Anterior cingulate cortex (tissue), 58 donors: ENCODE measurements at places on chromosomes 5 and 9.

DNA sequence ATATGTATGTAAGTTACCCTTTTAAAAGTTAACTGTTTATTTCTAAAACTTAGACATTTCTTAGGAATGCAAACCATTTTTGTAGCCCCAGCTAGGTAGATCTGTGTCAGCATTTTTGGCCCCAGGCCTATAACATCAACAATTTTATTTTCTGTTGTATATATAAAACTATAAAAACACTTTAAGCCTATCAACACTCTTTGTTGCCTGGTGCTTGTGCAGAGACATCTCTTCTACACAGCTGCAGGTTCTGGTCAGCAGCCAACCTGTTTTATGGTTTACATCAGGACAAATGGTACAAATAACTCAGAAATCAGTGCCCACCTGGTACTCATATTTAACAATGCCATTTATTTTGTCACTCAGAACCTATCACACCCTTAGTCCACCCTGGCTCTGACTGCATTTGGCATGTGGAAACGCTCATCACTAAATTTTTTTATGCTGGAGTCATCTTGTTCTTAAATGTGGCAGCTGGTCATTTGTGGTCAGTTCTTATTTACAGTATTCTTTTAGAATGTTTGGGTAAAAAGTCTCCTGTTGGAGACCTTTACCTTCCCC lies 173.4 kb downstream of the DNAH5 start:
- no peak for DNase-seq

- DNase-seq, result no peak
Observed at GRCh38 chr9:72597181-72597517, 75.7 kb downstream of the TMC1 start.

DNA sequence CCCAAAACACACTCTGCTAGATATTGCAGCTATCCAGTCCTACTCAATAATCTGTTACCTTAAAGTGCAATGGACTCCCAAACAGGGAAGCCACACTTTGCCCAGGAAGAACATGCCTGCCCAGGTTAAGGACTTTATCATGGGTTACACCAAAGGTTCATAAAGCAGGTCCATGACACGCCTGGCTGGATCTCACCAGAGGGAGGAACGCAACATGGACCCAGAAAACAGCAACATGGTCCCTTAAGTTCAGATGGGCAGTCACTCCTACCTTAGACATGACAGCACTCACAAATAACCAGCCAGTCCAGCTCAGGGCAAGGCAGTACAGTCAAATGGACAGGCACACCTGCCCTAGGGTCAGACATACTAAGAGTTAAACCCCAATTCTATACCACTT lies 3.8 kb downstream of the P4HA2 start:
- DNase-seq, result no peak

DNA sequence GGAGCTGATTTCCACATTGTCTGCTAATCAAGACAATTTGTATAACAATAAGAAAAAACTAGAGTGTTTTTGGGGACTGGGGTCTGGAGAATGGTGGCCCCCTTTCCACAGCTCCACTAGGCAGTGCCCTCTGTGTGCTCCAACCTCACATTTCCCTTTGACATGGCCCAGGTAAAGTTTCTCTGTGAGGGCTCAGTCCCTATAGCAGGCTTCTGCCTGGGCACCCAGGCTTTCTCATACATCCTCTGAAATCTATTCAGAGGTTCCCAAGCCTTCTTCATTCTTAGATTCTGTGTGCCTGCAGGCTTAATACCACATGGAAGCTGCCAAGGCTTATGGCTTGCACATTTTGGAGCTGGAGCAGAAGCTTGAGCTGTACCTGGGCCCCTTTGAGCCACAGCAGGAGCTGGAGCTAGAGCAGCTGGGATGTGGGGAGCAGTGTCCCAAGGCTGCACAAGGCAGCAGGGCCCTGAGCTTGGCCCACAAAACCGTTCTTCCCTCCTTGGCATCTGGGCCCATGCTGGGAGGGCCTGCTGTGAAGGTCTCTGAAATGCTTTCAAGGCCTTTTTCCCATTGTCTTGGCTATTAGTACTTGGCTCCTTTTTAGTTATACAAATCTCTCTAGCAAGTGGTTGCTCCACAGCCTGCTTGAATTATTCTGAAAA lies 49.1 kb upstream of the VPS13A start:
- DNase-seq, result no peak

DNA sequence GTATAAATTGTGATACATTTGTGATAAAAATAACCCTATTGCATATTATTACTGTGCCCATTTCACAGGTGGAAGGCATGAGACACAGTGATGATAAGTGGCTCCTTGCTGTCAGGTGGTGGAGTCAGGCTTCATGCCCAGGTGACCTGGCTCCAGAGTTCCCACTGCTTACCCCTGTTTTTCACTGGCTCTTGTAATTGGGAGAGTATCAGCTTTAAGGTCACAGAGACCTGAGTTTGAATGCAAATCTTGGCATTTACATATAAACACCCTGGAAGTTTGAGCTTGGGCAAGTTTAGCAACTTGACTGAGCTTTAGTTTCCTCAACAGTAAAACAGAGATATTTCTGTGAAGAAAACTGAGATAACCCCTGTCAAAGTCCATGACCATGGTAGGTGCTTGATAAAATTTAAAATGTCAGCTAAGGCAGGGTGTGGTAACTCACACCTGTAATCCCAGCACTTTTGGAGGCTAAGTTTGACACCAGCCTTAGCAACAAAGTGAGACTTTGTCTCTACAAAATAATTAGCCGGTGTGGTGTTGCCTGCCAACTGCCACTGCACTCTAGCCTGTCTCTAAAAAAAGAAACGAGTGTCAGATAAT lies 29.2 kb downstream of the MAT2B start:
- DNase-seq, result no peak

DNA sequence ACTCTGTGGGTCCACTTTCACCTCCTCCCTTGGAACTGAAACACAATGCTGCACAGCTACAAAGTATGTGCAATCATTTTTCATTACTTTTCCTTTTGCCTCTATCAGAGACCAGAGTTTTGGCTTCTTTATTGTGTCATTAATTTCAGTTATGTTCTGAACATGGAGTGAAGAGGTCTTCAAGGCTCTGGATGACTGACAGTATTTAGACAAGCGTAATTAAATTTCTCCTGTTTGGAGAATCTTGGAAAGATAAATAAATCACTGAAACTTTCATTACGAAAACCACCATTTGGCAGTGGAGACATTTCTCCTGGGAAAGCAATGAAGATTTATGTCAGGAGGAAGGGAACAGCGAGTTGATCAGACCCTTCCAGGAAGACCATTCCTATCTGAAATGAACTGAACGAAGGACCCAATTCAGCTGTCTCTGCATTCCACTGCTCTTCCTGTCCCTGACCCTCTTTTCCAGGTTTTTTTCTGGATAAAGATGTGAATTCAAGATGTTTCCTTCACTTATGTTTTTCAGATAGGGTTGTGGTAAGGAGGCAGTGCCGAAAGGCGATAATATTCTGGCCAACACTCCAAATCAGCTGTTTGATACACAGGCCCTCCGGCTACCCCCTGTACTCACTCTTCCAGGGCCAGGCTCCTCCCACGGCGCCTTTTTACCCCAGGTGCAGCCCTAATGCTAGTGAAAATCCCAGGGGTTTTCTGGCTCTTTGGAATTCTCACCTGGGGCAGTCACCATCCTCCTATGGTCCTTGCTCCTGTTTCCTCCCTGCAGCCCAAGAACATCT lies 77.2 kb upstream of the OSMR start:
- DNase-seq, result no peak

- DNase-seq, result no peak
Observed at GRCh38 chr5:133732536-133732935, 120.2 kb upstream of the FSTL4 start.

- no peak for DNase-seq
Observed at GRCh38 chr5:58406394-58406793, 53.5 kb downstream of the PLK2 start.

DNA sequence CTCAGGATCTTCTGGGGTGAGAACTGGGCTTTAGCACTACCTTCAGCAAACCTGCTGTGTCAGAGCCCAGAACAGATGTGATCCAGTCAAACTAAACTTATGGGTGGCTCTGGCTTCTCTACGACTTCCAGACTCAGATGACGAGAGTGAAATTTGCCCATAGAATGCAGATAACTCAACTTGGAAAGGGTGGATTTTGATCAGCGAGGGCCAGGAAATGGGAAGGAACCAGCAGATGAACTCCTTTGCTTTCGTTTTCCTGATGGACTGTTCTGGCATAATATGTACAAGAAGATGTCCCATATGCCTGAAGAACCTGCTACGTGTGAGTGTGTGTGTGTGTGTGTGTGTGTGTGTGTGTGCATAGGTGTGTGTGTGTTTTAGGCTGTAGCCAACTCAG lies 132.0 kb upstream of the MOCS2 start:
- no peak for DNase-seq

- no peak for DNase-seq
Observed at GRCh38 chr5:154205441-154206117, 15.0 kb downstream of the GALNT10 start.

DNA sequence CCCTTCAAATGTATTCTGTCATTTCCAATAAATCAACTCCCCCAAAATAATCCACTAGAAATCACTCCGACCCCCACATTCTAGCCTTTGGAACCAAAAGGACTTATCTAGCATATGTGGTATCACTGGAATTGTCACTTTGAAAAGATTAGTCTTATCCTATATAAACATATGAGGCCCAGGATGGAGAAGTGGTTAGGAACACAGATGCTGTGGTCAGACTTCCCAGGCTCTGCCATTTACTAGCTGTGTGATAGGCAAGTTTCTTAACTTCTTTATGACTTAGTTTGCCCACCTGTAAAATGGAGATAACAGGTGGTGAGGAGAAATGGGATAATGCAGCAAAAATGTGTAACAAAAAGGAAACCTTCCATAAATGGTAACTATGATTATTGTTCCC lies 62.0 kb upstream of the GLRX start:
- no peak for DNase-seq

GRCh38 chr5:2660315-2660714 lies 91.2 kb downstream of the IRX2 start:
- DNase-seq, result no peak

- DNase-seq, result no peak
Observed at GRCh38 chr5:112720576-112720975, 17.1 kb upstream of the APC start.

GRCh38 chr5:113748403-113748802 lies 234.9 kb downstream of the YTHDC2 start:
- DNase-seq, result no peak

DNA sequence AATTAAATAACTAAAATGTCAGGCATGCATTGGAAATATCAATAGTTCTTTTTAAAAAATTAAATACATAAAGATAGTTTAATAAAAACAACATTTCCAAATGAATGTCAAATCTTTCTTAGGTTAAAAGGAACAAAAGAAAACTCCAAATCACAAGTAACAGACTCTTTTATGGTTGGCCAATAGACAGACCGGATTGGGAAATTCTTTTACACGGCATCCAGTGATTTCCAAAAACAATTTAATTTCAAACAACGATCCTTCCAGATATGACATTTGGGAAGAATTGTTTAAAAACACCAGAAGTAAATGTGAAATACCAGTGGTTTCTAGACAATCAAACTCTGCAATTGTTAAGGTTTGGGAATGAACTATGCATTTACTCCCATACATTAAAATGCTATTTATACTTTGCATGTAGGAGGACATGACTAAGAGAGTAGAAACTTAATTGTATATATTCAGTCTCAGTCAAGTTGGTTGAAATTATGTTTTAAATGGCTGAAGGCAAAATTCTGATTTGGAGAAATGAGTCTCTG lies 32.8 kb downstream of the ZNF474 start:
- DNase-seq, result no peak

- DNase-seq, result no peak
Observed at GRCh38 chr9:133515615-133516255, 9.0 kb downstream of the MYMK start.

DNA sequence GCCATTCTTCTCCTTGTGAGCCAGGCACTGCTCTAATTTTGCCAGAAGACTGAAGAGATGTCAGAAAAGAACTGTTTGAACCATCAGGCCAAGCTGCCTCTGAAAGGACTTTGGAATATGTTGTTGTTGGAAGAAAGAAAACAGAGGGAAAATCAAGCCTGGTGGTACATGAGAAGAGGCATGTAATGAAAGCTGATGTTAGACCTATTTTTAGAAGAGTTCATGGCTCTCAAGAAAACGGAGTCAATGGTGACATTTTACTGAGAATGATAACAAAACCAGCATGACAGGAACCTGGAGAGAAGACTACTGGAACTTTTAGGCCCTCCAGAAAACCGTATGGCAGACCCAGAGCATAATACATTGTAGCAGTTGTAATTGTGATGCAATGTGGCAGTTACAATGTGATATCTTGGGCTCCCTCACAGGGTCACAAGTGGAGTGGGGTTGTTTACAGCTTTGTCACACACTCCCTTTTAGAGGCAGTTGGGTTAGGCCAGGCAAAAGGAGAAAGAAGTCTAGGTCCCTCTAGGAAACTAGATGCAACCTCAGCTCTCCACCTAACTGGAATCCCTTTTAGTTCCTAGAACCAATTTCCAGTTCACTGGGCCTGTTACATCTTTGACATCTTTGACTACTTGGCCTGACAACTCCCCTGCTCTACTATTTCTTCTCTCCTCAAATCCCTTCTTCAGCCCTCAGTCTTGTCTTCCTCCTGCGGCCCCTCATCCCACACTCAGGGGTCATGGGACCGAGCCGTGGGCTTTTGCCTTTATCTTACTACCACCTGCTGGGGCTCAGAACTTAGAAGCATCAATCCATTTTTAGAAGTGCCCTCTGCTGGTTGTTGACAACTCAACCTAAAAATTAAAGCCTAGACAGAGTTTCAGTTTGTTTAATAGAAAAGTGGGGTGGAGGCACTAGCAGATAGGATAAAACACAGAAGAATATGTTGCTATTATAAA lies 61.2 kb upstream of the JAK2 start:
- no peak for DNase-seq

DNA sequence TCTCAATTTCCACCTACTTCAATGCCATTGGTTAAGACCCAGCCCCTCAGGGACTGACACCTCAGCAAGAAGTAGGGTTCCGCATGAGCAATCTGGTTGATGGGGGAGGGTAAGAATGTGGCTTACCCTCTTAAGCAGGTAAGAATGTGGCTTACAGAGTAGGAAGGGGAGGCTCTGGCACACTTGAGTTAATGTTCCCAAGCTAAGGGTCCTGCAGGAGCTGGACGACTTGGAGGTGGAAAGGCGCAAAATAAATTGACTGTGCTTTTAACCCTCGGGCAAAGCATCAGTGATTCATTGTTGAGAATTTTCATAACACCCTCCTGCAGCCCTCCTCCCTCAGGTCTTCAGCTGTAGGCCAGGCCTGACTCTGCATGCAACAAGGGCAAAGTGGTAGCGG lies 24.9 kb upstream of the ADRA1B start:
- DNase-seq, result no peak

GRCh38 chr9:111040494-111040893 lies 2.2 kb upstream of the LPAR1 start:
- no peak for DNase-seq
